ENCODE measurements at places on chromosomes 1 and 21.

GRCh38 chr1:155176544-155177071 lies 3.0 kb downstream of the TRIM46 start:
- peak; percentile 87 for DNase-seq

- DNase-seq: no peak
These were observed 222.9 kb downstream of the FAM72C start for GRCh38 chr1:143748906-143749305.

- no peak for DNase-seq
These were observed 72.8 kb downstream of the MORN1 start for GRCh38 chr1:2318314-2319278.

DNA sequence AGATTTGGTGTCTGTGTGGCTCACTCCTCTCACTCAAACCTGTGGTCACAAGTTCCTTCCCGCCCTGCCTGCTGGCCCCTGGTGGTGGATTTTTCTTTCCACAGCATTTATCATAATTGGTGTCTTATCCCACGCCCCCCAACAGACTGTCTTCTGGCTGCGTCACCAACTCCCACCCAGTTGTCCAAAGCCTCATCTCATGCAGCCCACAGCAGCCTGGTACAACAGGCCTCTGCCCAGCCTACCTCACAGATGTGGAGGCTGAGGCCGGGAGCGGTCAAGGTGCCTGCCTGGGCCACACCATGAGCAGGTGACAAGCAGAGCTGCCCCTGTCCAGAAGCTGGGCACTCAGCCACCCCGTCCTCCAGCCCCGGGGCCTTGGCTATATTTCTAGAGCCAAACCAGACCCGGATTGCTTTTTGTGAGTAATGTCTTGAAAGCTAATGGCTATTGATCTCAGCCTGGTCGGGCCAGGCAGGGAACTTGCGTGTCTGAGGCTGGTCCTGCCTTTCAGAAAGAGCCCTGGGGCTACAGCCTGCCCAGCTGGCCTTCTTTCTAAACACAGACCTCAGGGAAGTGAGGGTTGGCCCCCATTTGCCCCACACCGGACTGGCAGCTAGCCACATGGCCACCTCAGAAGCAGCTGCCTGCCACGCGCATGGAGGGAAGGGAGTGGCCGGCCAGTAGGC lies 2.6 kb downstream of the KCNAB2 start:
- DNase-seq: no peak
